GM10248 (cell line): ENCODE measurements at places on chromosomes 11 and 22.
A peak's percentile ranks its signal among the peaks of the same experiment; 100 is the strongest.

DNA sequence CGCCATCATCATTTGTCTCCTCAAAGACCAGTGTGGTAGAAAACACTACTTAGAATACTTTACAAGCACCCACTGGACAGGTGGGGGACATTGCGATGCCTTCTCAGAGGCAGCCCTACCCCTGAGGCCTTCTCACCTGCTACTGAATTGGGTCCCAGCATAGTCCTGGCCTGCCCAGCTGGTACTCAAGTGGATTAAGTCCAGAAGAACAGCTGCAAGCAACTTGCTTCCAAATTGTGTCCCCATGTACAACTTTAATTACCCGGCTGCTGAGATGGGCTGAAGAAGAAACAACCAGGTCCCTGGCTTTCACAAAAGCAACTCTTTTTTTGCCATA is 12.3 kb downstream of the ABTB2 start:
- no peak for DNase-seq

DNA sequence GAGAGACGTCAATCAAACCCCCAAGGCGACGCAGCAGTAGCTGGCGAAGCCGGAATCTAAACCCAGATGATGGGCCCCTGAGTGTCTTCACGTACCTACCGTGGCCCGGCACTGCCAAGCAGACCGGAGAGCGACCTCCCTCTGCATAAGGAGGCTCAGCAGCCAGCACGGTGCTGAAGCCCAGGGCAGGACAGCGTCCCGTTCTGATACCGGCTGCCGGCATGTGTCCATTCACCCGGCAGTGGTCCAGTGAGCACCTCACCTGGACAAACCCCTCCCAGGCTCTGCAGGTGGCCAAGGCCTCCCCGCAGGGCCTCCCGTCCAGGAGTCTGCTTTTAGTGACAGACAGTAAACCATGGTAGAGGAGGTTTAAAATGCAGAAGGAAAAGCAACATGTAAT is 142.0 kb downstream of the BRD1 start:
- no peak for DNase-seq

GRCh38 chr22:27149921-27150543 is 492.6 kb downstream of the MIAT start:
- DNase-seq: no peak

DNA sequence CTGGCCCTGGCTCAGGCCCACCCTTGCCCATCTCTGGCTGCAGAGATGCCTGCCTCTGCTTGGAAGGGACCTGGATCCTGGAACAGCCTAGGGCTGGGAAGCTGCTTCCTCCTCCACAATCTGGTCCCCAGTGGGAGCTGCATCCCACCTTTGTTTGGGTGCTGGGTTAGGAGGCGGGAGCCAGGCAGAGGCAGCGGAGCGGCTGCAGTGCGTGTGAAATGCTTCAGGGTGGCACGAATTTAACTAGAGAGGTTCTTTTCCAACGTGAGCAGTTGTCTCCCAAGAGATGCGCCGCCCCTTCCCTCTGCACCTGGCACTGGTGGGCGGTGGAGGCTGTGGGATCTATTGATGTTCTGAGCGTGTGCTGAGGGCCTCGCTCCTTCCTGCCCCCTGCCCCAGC is 31.6 kb downstream of the BRSK2 start:
- no peak for DNase-seq

GRCh38 chr11:101444164-101444563 is 139.6 kb downstream of the TRPC6 start:
- no peak for DNase-seq

DNA sequence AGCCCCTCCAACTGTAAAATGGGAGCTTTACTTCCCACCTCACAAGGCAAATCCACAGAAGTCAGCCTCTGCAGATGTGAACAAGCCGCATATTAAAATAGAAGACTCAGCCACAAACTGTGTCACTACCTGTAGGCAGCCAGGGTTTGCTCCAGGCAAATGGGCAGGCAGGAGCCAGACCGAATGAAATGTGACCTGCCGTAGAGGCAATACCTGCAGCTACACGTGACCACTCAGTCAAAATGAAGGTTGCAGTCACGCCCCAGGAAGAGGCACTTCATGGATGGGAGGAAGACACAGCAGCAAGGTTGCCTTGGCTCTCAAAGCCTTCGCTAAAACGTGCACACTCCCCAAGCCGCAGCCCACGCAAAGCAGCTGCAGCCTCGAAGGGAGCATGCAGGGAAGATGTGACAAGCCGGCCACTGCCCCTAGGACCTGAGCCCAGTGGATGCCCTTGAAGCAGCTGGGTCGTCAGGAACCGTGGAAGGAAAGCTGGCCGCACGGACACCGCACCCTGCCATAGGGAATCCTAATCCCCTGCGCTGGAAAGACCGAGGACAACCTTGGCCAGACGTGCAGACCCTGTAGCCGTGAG is 53.1 kb downstream of the SHANK2 start:
- DNase-seq: no peak

DNA sequence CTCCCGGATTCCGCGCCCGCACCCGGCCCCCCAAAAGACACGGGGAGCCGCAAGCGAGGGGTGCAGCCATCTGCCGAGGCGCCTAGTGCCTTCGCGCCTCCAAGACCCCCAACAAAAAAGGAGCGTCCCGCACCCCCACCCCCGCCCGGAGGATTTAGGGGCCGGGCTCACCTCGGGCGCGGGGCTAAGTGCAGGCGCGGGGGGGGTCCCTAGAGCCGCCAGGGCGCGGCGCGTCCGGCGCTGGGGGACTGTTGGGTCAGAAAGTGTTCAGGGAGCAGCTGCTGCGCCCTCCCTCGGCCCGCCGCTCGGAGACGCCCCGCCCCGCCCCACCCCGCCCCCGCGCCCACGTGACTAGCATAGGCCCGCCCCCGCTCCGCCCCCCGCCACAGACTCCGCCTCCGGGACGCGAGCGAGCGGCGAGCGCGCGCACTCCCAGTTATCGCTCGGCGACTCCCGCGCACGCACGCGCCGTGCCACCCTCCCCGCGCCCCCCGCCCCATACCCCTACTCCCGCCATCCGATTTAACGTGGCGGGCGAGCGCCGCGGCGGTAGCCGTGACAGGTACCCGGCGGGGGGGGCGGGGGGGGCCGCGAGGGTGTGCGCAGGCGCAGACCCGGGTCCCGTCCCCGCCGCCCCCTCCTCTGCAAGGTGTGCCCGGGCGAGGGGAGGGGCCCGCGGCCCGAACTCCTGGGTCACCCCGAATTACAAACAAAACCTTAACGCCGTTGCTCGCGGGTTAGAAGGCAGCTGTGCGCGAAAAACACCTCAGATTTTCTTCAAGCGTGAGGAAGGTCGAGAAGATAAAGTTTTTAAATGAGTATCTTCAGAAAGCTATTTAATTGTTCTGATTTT is 56.2 kb downstream of the KCNJ4 start:
- DNase-seq: peak; percentile 85

DNA sequence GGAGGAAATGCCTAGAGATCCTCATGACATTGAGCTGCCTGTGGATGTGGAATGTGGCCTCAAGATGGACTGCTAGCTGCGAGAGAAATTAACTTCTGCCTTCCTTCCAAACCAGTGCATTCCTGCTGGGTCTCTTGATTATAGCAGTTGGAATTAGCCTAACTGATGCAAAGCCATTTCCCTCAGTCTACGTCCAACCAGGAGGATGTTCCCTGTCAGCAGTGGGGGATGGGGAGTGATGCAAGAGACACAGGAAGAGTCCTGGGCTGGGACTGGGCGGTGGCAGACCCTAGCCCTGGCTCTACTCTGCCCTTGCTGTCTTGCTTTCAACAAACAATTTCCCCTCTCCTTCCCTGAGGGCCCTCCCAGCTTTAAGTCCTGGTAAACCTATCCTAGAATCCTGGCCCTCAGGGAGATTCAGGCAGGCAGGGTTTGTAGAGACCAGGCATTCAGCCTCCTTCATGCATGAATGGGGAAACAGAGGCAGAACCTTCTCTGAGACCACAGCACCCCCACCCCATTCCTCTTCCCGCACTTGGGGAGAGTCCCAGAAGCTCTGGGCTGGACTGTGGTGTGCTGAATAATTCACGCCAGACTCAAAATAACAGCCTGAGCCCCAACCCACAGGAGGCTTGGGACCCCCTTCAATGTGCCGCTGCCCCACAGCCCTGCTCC is 17.0 kb downstream of the C11orf96 start:
- no peak for DNase-seq

- DNase-seq: no peak
These were observed 21.6 kb upstream of the NUP160 start for GRCh38 chr11:47869544-47870393.

DNA sequence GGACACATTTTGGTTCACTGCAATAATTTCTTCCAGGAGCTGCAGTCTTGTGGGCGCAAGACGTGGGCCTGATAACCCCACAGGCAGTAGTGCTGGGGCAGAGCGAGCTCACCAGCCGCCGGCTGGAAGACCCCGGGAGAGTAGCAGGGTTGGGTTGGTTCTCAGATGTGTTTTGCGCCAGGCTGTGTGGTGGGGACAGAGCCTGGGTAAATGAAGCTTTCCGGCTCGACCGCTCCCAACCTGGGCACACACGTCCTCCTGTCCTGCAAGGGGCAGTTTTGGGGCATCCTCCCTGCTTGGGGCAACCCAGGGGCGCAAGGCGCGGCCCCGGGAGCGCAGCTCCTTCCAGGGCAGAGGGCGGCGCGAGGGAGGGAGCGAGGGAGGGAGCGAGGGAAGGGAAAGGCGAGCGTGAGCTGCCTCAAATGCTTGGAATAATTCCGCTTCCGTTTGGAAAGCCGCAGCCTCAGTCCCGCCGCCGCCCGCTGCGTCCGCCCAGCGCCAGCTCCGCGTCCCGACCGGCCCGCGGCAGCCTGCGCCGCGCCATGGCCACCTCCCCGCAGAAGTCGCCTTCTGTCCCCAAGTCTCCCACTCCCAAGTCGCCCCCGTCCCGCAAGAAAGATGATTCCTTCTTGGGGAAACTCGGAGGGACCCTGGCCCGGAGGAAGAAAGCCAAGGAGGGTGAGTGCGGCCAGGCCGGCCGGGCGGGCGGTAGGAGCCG is at the start of gene PARVA:
Gene PARVA (plus strand): TSS at position 466 of the 718 bp plus-strand sequence. CDS start 77 bp downstream, at position 543.
- no peak for DNase-seq

GRCh38 chr11:60208146-60208895 is 25.4 kb upstream of the MS4A6A start:
- DNase-seq: no peak

GRCh38 chr11:95678988-95679387 is 110.6 kb downstream of the FAM76B start:
- DNase-seq: no peak

DNA sequence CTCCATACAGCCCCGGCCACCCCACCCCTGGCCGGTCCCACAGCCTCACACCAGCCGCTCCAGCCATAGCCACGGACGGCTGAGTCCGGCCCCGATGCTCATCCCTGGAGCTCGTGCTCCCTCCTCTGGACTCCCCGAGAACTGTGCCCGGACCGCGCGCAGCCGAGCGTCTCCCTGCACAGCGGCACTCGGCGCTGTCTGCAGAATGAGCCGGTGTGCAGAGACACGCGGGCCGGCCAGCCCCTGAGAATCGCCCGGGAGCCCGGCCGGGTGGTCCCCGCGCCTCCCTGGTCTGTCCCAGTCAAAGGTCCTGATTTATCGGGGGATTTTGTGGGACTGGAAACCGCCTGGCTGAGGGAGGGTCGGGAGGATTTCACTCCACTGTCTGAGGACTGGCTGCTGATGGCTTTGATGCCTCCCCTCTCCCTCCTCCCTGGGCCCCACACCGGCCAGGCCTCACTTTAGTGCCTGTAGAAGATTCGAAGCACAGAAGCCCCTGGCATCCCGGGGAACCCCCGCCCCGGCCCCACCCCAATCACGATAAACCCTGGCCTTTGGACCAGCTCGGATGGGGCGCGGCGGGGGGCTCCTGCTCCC is 102.7 kb downstream of the BRD1 start:
- DNase-seq: peak; percentile 82

DNA sequence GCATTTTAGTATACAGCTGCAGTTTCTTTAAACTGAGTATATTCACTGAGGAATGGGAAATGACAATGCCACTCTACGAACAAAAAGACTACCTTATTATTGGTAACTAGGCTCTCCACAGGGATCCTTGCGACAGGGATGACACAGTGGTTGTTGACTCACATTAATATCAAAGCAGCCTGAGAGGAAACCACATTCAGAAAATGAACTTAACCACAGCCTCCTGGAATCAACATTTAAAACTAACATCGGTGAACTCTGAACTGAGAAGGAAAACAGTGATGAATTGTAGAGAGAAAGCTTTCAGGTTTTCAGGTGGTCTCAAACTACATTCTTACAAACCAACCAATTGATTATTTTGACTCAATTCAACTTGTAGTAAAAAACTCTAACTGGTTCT is 90.3 kb upstream of the MTMR2 start:
- DNase-seq: peak; percentile 12

- DNase-seq: no peak
These were observed 2.8 kb upstream of the SIDT2 start for GRCh38 chr11:117175781-117176180.

DNA sequence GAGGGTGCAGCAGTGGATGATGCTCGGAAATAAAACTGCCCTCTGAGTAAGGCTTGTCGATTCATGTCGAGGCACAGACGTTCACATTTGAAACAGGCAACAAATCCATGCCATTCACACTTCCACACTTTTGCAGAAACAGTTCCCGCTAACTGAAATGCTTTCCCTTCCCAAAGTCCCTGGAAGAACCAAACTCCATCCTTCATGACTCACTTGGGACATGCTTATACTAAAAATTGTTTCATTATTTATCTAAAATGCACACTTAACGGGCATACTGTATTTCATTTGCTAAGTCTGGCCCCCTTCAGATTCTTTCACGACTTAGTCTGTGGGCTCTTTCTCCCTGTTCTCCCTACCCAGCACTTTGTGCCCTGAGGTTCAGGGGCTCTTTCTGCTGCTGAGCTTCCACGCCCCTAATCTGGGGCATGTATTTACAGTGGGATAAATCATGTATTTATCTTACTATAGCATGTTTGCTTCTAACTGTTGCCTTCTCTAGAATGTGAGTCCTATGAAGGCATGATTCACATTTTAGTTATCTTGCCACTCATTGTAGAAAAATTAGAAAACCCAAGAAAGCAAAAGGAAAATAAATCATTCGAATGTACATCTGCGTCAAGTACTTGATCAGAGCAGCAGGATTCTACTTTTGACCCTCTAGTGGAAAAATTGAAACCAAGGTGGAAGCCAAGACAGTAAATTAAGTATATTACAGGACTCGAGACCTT is 12.5 kb downstream of the SCGB1A1 start:
- no peak for DNase-seq
